ENCODE measurements at places on chromosomes 12 and 14.

- DNase-seq = no peak
Observed at GRCh38 chr12:113537046-113537750, 65.5 kb upstream of the LHX5 start.

GRCh38 chr14:104633276-104634137, 28.9 kb upstream of the TMEM179 start:
- no peak for DNase-seq

GRCh38 chr14:52873065-52873464, 77.8 kb downstream of the FERMT2 start:
- no peak for DNase-seq

DNA sequence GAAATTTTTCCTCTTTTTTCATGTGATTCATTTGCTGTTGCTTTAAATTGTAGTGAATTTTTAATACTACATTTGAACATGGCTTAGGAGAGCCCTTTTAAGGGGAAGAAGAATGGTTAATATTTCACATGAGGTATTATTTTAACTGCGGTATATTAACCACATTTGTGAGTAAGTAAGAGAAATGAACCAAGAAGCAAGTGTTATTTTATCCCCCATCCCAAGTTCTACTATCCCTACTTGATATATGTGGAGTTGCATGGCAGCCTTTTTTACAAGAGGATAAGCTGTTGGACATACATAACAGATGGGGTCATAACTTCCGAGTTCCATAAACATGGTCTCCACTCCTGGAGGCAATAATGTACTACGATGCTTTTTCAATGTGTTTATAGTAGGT, 623.3 kb downstream of the LRFN5 start:
- no peak for DNase-seq

DNA sequence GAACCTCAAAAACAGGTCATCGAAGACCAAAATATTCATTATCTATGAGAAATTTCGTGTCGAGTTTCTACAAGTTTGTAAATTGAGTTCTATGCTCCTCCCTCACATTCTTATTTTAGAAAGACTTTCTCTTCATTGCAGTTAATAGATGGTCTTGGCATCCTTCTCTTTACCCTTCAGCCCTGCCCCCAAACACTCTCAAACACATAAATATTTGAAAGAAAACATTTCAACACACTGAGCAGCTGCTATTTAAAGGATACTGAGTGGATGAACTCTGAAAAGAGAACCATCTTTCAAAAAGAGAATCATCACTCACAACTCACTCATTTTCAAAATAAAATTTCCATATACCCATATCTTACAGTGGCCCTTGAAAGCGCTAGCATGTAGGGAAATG, 67.1 kb downstream of the NUAK1 start:
- DNase-seq = no peak

GRCh38 chr12:77247542-77247941, 182.2 kb upstream of the E2F7 start:
- no peak for DNase-seq

DNA sequence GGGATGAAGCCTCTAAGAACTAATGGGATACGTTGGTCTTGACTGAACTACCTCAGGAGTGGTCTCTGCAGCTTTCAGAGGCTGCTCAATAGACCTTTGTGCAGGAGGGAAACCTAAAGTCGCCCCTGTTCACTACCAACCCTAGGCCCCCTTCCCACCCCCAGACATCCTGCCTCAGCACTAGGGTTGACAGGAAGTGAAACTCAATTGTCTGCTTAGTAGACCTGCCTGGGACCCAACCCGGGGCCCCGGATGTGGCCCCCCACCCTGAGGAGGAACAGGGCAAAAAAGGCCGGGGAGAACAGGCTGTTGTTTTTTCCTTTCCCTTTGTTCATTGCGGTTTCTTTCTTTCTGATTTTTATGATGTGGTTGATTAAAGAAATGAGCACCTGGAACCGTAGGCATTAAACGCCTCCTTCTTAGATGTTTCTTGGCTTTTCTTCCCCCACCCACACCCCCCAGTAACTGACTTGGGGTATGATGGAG, 1.6 kb upstream of the DGKA start:
- DNase-seq = no peak

GRCh38 chr14:23122086-23122485, 3.0 kb upstream of the CEBPE start:
- no peak for DNase-seq

DNA sequence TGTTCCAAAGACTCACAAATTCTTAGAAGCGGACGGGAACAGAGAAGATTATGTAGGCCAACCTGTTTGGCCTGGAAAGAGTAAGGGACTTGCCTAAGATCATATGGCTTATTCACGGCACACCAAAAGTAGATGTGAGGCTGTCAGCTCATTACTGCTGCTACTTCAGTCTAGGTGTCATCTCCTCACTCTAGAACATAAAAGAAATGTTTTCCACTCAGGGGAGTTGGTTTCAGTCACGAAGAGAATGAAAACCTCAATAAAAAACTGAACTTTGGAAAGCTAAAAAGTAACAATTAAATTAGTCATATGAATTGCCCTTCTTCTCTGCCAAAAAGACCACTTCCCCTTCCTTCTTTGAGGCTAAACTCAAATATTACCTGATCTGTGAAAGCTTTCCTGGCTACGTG, 658 bp upstream of the CEP128 start:
- DNase-seq = no peak

GRCh38 chr12:120215766-120216735, 15.1 kb upstream of the RPLP0 start:
- DNase-seq = no peak

- no peak for DNase-seq
Observed at GRCh38 chr14:52091928-52092327, 23.1 kb upstream of the NID2 start.

DNA sequence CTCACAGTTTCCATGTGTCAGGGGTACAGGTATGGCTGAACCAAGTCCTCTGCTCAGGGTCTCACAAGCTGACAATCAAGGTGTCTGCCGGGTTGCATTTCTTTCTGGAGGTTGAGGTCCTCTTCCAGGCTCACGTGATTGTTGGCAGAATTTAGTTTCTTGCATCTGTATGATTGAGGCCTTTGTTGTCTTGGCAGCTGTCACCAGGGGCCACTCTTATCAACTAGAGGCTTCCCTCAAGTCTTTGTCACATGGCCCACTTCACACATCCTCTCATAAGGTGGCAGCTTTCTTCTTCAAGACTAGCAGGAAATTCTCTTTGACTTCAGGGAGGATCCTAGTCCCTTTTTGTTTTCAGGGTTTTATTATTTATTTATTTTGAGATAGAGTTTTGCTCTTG, 46.0 kb upstream of the FOS start:
- no peak for DNase-seq

- DNase-seq = no peak
Observed at GRCh38 chr12:7667125-7667524, 1.4 kb upstream of the APOBEC1 start.

DNA sequence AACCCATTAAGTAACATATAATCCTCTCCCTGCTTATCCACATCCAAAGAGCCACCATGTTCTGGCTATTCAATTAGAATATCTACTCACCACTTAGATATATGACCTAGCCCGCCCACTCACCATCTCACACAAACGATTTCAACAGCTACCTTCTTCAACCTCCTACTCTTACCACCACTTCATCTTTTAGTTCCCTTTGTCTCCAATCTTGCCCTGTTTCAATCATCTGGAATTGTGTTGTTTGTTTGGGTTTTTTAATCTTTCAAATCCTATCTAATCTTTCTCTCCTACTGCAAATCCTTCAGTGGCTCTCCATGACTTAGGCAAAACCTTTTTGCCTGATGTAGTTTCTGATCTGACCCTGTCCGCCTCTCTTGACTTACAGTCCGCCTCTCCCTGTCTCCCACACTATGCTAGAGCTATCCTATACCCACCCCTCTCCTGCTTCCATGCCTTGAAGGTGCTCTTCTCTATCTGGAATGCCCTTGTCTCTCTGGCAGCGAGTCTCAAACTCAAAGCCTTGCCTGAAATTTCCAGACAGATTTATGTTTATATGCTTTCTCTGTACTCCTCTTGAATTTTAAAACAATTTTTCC, 161.0 kb upstream of the CRY1 start:
- no peak for DNase-seq

DNA sequence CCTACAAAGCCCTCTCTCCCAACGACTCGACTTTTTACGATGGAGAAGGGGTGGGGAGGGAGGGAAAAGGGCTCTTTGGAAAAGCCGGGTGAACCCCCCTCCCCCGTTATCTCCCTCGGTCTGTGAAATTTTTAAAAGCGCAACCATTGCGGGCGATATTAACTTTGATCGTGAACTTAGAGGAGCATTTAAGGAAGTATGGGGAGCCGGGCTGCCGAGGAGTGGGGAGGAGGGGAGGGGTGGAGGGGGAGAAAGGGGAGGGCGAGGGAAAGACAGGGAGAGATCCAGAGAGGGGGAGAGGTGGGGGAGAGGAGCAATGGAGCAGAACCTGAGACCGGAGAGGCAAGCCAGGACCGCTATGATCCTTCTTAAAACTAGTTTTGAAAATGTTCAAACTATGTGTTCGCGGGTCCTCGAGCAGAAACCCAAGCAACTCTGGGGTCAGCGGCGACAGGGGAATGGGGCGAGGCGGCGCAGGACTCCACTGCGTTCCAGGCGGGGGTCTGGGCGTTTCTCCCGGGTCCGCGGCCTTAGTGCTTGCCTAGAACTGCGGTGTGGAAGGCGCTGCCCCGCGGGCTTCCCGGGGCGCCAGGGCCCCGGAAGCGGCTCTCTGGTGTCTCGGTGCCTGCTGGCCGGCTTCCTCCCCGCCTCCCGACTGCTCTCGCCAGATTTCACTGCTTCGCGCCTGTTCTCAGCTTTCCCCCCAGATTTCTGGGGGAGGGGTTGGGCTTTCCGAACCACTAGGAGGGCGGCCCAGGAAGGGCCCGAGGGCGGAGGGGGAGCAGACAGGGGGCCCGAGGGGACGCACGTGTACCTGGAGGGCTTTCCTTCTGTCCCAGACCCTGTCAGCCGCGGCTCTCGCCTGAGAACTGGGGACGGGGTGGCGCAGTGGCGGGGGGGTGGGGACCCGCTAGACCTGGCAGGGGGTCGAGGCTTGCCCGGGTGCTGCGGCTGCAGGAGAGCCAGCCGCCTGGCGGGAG, at the start of gene HOTAIR:
TSS of gene HOTAIR (minus strand) at position 871 of the 980 bp plus-strand sequence.
- DNase-seq = no peak

DNA sequence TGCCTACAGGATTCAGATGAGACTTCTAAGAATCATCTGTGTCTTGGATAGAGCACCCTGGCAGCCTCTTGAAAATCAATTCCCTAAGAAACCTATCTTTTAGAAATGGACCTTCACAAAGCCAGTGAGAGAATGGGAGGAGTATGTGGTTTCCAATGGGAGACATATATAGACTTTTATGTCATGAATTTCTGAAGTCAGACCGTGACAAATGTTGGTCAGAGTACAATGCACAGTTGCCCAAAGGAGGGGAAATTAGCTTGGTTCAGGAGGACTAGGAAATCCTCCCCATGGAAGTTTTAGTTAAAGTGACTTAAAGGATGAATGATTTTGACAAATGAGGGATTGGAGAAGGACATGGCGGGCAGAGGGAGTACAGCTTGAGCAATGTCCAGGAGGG, 194.4 kb downstream of the DAD1 start:
- DNase-seq = no peak

DNA sequence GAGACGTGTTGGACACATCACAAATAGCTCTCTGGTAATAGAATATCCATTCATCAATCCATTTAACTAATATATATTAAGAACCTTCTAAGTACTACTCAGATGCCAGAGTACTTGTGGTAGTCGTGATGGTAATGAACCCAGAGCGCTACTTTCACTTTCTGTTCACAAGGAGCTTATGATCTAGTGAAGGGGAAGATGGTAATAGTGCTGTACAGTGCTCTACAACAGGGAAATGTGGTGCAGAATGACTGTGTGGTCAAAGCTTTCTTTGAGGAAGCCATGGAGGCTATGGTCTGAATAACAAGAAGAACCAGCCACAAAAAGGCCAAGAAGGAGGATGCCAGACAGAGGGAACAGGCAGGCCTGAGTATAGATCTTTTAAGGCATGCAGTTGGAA, 212.0 kb downstream of the PTPRO start:
- no peak for DNase-seq

DNA sequence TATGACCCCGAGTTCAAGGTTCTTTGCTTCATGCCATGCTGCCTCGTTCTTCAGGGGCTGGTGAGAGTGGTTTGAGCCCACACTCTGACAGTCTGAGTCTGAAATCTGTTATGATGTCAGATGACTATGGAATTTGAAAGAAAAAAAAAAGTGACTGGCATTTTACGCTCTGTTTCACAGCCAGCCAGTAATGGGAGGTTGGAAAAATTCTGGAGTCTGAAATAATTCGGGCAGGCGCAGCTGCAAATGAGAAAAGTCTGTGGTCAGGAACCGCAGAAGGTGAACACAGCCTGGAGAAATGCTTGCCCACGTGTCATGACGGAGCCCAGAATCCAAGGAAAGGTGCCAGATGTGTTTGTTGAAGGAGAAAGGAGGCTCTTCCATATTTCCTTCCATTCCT, 269.8 kb upstream of the PWP1 start:
- DNase-seq = no peak

GRCh38 chr12:110585231-110585799, 2.2 kb upstream of the PPTC7 start:
- DNase-seq = peak; percentile 44

- no peak for DNase-seq
Observed at GRCh38 chr14:56341766-56342493, 223.7 kb downstream of the PELI2 start.

DNA sequence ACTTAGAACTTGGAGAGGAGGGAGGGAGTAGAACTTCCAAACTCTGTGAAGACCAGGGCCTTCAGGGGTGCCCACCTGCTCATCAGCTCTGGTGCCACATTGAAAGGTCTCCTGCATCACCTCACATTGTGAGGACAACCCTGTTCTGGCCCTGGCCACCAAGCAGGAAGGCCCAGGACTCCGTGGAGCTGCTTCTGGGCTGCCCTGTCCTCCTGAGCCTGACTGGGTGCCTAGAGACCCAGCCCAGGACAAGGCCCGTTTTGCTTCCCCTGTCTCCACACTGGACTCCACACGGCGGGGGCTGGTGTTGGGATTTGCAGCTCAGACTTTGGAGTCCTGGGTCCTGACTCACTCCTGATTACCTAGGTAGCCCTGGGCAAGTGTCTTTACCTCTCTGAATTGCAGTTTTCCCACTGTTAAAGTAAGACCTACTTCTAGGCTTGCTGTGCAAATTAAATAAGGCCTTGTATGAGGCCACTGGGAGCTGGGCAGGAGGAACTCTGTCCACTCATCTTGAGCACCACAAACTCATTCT, 12.5 kb upstream of the KRT82 start:
- no peak for DNase-seq

- DNase-seq = no peak
Observed at GRCh38 chr12:62697893-62698292, 231.3 kb downstream of the MON2 start.

GRCh38 chr14:101945171-101945570, 19.2 kb upstream of the DYNC1H1 start:
- DNase-seq = no peak

GRCh38 chr12:124411281-124411878, 116.5 kb downstream of the RFLNA start:
- peak; percentile 43 for DNase-seq

GRCh38 chr12:25590011-25590721, 37.1 kb upstream of the LMNTD1 start:
- no peak for DNase-seq
